ENCODE measurements at places on chromosomes 2 and 18.

DNA sequence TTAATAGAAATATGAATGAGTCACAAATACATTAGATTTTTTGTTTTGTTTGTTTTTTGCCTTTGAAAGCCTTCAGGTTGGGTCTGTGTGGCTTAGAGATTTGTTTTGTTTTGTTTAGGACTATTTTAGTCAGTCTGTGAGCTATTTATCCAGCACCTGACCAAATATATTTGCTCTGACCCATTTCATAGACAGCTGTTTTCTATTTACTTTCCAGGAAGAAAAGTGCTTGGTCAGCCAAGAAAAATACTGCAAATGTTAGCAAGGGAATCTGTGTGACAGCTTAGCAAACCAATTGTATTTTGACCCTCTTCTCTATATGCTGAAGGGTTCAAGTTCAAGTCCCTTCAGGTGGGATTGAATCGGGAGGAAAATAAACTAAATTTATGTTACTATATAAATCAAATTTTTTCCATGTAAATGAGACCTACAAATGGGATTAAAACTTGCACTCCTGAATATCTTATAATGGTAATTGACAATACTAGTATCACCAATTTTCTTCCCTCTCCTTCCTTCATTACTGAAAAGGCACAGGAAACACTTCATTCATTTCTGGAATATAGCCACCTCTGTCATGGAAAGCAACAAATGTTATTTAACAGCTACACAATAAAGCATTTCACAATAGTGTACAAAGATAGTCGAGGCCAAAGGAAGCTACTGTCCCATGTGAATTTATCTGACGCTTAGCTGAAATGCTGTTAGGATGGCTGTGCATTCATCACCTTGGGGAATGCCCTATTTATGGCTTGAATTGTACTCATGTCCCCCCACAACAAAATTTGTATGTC, 23.1 kb upstream of the KLF7 start:
- no peak for DNase-seq

- DNase-seq: no peak
Observed at GRCh38 chr2:217981971-217982370, 20.8 kb downstream of the TNS1 start.

DNA sequence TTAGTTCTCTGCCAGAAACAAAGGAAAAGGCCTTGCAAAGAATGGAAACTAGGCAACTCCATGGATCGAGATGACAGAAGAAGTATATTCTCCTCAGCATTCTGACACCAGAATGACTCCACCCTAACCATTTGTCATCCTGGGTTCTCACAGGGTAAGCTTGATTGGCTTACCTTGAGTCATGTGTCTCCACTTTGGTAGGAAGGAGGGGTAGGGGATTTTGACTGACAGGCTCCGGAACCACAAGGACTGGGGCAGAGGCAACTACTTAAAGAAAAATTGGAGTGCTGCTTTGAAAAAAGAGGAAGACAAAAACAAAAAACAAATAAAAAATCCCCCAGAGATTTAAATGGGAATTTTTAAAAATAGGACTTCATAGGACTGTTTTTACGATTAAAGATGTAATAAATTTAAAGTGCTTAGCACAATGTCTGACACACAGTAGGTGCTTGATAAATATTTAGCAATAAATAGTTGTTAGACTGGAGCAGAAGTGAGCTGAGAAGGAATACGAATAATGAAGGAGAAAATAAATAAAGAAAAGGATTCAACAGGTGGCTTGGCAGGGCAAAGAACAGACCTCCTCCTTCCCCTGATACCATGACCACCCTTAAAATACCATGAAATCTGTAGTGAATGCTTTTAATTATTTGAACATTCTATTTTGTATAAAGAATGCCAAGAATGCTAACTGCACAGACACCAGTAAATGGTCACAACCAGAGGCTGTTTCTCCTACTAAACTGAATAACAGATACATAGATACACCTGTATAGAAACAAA, 230.2 kb downstream of the CDCA7 start:
- DNase-seq: no peak

DNA sequence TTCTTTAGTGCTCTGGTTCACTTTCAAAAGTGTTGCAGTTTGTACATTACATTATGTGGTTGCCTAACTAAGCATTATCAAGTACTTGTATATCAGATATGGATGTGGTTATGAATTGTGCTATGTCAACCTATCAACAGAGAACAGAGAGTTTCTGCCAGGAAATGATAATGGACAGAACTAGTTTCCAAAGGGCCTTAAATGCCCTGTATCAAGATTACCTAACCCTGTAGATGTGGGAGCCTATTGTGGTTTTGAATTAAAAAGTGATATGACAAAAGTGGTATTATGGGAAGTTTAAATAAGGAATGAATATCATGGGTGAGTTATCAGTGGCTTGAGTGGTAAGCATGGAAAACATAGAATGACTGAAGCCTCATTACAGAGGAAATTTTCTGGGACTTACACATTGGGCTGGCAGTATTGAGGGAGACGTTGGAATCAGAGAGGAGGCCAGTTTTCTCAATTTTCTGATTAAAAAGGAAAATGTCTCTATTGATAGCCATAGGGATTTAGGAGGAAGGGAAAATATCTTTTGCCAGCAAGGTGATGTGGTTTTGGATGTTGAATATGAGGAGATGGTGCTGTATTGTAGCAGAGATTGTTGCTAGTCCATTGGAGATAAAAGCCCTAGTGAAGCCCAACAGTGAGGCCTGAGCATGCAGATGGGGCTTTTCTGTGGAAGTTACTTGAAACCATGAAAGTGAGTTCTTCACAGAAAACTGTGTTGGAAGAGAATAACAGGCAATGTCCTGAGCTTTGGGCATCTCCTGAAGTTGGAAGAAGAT, 140.7 kb downstream of the TTC27 start:
- DNase-seq: no peak

DNA sequence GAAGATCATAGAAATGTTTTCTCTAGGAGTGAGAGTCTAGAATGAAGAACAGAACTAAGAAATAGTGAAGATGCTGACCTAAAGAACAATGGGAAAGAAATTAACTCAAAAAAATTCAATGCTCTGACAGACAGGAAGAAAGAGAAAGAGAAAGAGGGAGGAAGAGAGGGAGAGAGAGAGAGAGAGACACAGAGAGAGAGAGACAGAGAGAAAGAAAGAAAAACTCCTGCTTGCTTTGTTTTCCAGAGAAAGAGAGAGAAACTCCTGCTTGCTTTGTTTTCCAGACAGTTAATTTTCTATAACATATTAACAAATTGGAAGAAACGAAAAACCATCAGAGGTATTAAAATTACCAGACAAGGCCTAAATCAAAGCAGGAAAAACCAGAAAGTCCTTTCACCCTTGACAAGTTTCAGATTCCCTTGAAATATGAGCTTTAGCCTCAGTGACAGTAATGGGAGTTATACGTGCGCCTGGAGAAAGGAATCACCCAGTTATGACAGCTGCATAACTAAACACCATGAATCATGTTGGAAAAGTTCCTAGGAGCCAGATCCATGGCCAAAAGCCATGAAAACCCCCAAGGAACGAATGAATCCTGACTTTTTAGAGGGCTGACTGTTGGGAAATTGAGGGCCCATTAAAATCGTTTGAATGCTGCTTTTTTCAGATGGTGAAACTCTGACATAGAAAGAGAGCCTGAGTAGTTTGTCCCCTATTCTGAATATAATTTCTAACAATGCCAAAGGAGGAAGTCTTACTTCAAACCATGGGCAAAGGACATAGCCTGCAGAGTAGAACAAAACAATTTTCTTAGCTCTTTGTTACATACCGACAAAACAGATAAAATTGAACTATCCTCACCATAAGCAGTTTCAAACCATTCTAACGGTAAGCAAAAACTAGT, 228.6 kb upstream of the CHST9 start:
- DNase-seq: no peak

DNA sequence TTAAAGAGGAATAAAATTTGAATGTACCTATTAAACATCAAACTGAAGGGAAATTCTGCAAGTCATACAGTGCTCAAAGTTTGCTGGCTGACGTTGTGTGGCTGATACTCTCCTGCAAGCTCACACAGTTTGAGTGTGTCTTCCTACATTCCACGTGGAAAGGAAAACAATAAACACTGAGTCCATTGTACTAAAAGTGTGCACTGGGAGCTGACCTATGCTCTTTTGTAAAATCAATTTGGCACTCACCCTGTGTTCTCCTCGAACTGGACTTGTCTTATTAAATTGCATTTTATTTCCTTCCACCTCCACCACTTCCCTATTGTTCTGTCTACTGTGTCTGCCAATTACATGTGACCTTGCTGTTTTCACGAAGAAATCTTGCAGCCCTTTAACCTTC, 458.0 kb downstream of the CPS1 start:
- no peak for DNase-seq

DNA sequence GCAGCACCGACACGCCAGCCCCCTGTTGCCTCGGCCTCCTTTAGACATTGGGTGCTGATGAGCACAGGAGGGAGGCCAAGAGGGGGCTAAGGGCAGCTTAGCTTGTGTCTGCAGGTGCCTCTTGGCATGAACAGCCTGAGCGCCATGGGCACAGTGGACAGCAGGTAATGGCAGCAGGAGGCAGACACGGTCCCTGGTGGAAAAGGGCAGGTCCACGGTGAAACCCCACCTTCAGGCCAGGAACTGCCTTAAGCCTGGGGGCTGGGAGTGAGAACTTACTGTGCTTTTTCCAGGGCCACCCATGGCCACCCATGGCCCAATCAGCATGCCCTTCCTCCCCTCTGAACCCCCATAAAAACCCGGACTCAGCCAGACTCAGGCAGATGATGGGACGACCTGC, 633.4 kb upstream of the TMEFF2 start:
- no peak for DNase-seq

- DNase-seq: peak; percentile 25
Observed at GRCh38 chr2:147639891-147640290, 204.9 kb upstream of the ACVR2A start.

GRCh38 chr2:231521-232185, 32.2 kb downstream of the SH3YL1 start:
- no peak for DNase-seq

- DNase-seq: no peak
Observed at GRCh38 chr18:49854681-49855080, 41.3 kb upstream of the ACAA2 start.

GRCh38 chr18:48801728-48802542, 148.8 kb downstream of the SMAD7 start:
- no peak for DNase-seq

DNA sequence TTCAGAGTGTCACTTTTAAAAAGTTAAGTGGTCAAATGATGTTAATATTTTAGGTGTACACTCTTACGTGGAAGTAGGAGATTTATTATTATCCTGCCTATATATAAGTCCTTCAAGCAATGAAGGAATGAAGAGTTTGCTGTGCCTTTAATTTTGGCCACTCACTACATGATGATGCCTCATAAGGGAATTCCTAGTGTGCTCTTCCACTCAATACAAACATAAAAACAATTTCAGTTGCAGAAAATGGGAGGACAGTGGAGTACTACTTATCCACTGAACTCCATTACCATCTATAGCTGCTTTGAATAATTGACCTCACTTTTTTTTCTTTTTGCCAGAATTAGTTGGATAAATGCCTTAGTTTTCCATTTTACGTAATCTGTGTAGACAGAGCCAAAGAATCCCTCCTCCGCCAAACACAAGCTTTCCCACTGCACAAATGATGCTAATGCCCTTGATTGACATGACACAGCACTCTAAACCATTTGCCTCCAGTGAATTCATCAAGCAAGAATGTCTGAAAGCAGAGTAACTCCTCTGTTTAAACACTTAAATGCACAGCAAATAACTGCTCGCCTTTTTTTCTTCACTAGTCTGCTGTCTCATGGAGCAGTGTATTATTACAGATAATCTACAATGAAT, 751.1 kb upstream of the FANCL start:
- no peak for DNase-seq

DNA sequence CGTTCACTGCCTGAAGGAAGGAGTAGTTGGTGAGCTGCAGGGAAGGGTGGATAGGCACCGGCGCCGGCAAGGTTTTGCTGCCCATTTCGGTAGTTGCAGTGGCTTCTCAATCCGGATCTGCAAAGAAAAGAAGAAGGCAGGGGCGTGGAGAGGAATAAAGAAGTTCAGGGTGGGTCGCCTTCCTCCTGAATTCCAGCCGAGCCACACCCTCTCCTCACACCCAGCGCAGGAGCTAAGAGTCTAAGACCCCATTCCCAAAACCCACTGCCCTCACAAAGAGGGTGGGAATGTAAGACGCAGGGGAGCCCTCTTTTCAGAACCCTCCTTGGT, 4.7 kb downstream of the OSR1 start:
- peak; percentile 5 for DNase-seq

GRCh38 chr2:54013996-54014395, 43.2 kb upstream of the PSME4 start:
- DNase-seq: no peak

DNA sequence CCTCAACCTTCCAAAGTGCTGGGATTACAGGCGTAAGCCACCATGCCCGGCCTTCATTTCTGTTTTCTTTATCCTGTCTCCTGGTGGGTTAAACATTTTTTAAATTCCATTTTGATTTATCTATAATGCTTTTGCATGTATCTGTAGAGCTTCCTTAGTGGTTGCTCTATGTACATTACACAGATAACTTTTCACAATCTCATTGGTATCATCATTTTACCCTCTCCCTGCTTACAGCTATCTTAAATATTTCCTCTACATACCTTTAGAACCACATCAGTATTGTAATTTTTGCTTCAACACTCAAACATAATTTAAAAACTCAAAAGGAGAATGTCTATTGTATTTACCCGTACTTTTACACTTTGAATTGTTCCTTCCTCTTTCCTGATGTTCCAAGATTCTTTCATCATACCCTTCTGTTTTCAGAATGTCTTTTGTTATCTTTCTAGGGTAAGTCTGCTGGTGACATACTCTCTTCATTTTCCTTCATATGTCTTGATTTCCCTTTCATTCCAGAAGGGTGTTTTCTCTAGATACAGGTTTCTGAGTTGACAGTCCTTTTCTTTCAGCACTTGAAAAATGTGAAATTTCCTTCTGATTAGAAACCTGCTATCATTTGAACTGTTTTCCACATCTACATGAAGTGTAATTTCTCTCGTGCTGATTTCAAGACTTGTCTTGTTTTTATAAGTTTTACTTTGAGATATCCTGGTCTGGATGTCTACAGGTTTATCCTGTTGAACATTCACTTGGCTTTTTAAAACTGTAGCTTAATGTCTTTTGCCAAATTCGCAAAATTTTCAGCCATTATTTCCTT, 21.9 kb downstream of the PPP3R1 start:
- no peak for DNase-seq

- DNase-seq: no peak
Observed at GRCh38 chr18:5720132-5720531, 175.2 kb downstream of the TMEM200C start.

DNA sequence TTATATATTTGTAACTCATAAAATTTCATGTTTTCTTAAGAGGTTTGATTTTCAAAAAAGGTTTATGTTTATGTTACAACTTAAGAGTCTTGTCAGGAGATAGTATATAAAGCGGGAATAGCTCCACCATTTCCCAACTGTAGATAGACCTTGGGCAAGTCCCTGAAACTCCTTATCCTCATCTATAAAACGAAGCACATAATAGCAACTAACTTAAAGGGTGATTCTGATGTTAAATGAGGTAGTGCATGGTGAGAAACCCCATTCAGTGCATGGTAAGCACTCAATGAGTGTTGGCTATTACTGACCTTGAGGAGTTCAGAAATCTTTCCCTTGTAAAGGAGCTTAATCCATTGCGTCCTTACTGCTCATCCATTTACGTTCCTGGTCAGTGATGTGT, 34.1 kb downstream of the KCTD18 start:
- no peak for DNase-seq

GRCh38 chr2:15684161-15685039, 92.7 kb downstream of the DDX1 start:
- DNase-seq: no peak
